ENCODE measurements at places on chromosomes 1 and 21.

GRCh38 chr1:6909857-6910256, 124.6 kb downstream of the CAMTA1 start:
- no peak for DNase-seq

- no peak for DNase-seq
These were observed 105.3 kb downstream of the CACNA1E start for GRCh38 chr1:181588631-181589030.

GRCh38 chr1:93575621-93576284, 105.9 kb downstream of the BCAR3 start:
- no peak for DNase-seq

DNA sequence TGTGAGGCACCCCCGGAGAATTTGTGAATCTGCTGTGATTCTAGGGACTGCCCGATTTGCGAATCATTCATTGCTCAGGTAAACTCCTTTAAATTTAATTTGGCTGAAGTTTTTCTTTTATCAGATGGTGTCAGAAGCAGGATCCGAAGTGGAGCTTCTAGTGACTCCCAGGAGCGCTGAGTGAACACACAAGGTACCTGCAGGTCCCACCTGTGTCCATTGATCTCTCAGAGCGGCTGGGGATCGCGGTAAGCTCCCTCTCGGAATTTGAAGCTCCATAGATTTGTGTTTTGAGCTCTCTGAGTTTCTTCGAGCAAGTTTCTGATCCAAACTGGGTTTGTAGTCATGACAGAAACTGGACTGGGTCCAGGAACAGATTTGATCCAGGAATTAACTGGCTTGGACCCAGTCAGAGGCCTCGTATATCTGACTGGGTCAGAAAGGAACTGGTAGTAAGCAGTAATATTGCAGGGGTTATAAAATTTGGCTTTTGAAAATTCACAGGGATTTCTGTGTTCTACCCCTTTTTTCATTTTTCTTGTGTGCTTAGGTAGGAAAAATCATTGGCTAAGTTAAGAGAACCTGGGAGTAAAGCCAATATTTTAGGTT, 56.2 kb upstream of the EDEM3 start:
- no peak for DNase-seq

- no peak for DNase-seq
These were observed 326.6 kb downstream of the CAMTA1 start for GRCh38 chr1:7111853-7112252.

DNA sequence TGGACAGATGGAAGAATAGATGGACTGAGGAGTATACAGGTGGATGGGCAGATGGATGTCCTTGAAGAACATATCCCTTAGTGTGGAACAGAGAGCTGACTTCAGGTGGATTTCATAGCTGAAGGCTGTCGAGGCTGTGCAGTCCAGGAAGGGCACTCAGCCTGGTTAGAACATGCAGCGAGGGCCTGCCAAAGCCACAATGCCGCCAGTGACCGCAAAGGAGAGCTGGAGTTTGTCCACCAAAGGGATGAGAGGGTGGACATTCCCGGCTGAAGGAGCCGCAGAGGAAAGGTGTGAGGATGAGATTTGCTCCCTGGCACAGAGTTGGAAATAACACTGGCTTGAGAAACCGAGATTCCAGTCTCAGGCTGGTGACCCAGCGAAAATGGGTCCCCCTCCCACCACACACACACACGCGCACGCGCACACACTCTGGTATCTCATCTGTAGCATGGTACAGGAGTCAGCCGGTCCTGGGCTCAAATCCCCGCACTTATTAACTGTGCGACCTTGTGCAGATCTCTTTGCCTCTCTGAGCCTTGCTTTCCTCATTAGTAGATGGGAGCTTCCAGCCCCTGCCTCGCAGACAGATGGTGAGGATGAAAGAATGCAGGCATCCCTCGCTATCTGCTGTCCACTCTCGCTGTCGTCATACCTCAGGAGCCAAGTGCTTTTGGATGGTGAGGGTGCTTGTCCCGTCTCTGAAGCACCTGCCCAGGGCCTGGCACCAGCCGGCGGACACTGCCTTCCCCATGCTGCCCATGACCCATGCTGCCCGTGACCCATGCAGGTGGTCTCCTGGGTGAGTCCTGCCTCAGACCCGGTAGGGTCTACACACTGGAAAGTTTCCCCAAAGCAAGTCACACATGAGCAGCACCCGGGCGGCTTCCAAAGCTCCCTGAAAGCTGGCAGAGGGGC, 26.8 kb upstream of the EFHD2 start:
- no peak for DNase-seq
